Activated effector memory CD4-positive, alpha-beta T cell treated with Interleukin-2 at 50 U/mL for 16 hours (primary cell): ENCODE measurements at places on chromosomes 13 and 19.
A peak's percentile ranks its signal among the peaks of the same experiment; 100 is the strongest.

GRCh38 chr13:75485286-75486062, 3.5 kb upstream of the TBC1D4 start:
- DNase-seq, result no peak

- DNase-seq, result no peak
Measured at GRCh38 chr13:80297094-80297493, 43.8 kb downstream of the SPRY2 start.

DNA sequence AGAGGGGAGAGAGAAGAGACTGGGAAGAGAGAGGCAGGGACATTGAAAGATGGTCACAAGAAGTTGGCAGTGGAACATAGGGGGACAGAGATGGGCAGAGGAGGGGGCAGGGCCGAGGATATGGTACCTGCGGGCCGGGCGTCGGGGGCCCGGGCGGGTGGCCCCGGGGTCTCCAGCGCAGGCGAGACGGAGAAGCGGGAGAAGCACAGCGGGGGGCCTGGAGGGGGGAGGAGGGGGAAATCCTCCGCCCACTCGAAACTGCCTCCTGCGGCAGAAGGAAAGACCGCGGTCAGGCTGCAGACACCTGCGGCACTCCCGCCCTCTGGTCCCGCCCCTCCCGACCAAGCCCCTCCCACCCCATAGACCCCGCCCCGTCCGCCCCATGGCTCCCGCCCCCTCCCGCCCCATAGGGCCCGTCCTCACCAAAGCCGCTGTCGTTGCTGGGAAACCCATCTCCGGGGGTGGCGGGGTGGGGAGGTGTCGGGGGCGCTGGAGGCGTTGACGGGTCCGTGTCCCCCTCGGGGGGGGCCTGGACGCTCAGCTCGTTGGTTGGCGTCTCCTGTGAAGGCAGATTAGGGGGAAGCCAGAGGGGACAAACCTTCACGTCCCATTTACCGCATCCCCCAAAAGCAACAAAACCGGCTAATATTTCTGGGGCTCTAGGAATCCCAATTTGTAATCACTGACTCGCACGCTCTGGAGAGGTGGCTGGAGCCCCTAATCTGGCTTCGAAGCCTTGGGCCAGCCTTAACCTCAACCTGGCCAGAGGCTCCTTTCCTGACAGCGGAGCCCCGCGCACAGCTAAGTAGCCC, 20.4 kb downstream of the LMTK3 start:
- peak; percentile 44 for DNase-seq

- DNase-seq, result no peak
Measured at GRCh38 chr13:49411353-49411752, 32.5 kb downstream of the CAB39L start.

DNA sequence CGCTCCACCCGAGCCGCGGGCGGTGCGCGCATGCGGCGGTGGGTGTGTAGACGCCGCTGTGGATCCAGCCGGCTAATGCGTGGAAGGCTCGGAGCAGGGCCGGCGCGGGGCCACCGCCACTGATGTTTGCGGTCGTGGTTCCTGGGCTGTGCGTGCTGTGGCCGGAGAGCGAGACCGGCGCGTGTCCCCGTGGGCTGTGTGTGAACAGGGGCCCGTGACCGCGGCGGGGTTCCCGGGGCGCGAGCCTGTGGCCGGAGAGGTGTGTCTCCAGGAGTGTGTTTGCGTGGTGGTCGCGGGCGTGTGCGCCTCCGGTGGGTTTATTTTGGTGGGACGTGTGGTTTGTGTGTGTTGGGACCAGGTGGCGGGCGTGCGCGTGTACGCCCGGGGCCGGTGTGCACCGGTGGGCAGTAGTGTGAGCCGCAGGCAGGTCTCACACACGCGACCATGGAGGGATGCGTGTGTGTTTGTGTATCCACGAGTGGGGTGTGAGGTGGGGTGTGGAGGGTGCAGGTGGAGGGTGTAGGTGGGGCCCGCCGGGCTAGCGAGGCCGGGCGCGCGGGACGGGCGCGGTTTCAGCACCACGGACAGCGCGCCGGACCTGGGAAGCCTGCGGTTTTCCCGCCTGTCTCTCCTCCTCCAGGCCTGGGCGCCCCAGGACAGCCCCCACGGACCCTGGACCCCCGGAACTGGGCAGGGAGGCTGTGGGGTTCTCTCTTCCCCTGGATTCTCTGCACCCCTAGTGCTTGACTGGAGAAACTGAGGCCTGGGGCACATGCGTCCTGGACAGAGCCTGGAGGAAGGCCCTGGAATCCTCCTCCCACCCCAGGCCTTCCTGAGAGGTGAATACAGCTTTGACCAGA, 1.6 kb downstream of the HCN2 start:
- DNase-seq, result no peak

DNA sequence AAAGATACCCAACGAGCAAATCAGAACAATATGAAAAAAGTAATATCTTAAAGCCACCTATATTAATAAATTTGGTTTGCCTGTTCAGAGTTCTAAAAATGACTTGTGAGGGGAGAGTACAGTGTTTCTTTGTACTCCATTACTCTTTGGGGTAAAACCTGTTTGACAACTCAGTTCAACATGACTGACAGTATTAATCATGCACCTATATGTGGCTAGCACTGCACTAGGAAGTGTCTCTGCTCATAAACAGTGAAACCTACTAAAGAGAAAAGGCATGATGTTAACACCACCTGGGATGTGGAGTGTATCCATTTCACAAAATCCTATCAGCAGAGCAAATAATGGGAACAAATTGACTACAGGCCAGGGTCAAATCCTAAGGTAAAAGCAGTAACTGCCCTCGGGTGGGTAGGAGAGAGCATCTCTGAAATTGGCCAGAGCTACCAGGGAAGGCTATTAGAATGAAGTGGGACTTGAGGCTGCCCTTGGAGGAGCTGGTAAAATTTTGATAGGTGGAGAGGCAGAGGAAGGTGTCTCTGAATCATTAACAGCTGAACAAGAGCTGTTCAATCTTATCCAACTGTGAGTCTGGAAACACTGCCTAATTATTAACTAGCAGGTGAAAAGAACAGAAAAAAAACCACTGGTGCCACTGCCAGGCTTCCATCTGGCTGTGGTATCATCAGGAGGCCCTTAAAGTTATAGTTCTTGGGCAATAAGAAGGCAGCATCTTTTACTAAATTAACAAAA, 365.1 kb downstream of the DNAJC15 start:
- no peak for DNase-seq

GRCh38 chr19:58556622-58557220, 1.7 kb downstream of the UBE2M start:
- DNase-seq, result no peak

- no peak for DNase-seq
Measured at GRCh38 chr13:102878481-102878880, 32.6 kb downstream of the ERCC5 start.

GRCh38 chr13:76863022-76863421, 23.2 kb downstream of the KCTD12 start:
- no peak for DNase-seq

DNA sequence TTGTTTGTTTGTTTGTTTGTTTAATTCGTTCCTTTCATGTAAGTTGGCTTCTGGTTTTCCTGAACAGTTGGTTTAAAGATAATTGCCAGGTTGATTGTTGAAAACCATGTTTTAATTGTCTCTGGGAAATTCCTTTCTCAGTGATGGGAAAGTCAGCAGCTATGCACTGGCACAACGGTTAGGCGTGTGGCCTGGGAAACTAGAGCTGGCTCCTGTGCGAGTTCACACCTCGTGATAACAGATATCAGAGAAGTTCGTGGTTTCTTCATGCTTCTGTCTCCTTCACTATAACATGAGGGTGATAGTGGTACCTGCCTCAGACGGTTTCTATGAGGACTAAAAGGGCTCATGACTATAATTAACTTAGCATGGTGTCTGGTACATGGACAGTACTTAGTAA, 153.5 kb downstream of the STK24 start:
- DNase-seq, result no peak

- DNase-seq, result no peak
Measured at GRCh38 chr19:38303517-38304351, at the start of gene C19orf33. Gene C19orf33 (plus strand): TSS chr19:38304251. CDS start chr19:38304262, 11 bp downstream.

DNA sequence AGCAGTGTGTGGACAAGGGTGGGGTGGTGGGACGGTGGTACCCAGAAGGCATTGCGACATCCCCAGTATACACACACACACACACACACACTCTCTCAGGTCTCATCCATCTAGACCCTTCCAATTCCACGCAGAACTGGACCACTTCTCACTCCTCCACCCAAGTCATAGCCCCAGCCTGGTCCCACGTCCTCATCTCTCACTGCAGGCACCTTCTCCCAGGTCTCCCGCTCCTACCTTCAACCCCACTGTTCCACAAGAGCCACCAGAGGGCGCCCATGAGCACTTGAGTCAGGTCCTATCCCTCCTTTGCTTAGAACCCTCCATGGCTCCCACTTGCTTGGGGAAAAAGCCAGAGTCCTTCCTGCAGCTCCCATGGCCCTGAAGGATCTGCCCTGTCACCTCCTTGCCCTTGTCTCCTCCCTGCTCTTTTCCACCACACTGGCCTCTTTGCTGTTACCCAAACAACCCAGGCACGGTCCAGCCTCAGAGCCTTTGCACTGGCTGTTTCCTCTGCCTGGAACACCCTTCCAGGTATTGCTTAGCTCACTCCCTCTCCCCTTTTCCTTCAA, 62.6 kb downstream of the IER2 start:
- peak; percentile 54 for DNase-seq

GRCh38 chr19:1104311-1105007, 665 bp downstream of the GPX4 start:
- DNase-seq, result peak; percentile 61

DNA sequence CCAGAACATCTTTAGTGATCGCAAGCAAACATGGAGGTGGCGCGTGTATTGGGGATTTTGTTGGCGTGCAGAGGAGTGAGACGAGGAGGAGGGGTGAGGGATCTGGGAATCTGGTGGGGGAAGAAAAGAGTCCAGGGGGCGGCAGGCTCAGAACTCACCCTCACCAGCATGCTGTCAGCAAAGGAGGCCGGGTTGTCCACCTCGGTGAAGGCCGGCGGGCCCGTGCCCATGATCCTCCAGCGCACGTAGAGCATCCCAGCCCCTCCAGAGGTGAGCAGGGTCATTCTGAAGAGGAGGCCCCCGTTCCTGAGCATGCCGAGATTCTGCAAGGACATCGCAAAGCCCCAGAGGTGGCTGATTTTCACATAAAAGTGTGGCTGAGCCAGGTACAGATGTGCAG, 37.2 kb downstream of the TMTC4 start:
- DNase-seq, result no peak

DNA sequence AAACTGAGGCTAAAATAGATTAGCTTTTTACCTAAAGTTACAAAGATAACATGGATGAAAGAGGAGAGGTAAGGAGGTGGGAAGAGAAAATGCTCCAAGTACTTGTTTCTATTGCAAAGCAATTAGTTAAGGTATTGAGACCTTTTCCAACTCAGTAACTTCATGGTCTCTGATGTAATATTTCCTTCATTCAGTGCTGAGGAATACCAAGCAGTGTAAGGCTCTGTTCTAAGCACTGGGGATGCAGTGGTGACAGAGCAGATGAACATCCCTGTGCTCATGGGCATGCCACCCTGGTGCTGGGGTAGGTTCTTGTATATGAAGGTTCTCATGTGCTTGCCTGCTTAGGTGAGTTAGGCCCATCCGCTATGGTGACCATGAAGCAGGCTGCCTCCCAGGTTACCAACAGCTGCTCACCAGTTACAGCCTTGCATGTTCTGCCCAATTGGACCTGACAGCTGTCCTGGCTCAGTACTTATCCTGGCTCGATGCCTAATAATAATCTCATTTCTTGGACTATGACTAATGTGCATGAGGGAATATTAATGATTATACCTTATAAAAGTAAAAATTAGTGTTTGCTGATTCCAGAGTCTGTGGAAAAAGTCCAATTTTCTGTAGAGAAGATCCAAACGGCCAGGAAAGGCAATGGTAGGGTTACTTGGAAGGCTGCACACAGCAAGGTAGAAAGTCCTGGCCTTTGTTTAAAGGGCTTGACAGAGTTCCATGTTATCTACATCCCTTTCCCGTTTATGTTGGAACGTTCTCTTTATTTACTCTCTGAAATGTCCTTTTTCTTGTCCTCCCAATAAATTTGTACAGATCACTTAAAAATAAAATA, 48.3 kb downstream of the LATS2 start:
- DNase-seq, result no peak

DNA sequence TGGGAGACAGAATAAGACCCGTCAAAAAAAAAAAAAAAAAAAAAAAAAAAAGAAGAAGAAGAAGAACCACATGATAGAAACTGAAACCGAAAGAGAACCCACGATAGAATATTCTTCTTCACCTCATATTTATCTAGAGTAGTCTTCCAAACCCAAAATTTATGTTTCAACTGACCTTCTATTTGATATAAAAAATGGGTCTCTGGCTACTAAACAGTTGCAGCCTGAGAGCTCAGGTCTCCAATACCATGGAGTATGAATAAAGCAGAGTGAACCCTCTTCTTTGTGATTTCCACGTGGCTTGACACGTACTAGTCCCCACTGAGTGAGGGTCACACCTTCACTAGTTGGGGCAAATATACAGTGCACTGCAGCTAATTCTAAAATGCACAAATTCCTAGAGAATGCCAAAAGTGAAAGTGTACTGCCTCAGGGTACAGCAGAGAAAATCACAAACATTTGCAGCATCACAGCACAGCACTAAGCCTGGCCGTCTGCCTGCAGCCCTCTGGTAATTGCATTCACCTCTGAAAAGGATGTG, 30.8 kb upstream of the RFC3 start:
- no peak for DNase-seq

- DNase-seq, result no peak
Measured at GRCh38 chr19:8307400-8307964, 676 bp downstream of the CD320 start.

DNA sequence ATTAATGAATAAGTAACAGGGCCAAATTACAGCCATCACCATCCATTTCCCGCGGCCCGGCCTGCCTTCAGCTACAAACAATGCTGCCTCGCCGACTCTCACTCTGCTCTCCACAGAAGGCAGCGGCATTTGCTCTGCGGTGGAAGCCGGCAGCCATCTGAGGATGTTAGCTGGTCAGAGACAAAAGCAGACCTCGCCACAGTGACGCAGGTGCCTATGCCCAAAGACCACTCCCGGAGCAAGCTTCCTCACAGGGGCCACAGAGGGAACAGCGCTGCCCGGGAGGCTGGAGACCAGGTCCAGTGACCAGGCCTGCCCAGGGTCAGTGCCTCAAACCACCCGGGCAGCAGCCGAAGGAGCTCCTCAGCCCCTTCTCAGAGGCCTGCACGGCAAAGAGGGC, 16.4 kb downstream of the PEPD start:
- no peak for DNase-seq

DNA sequence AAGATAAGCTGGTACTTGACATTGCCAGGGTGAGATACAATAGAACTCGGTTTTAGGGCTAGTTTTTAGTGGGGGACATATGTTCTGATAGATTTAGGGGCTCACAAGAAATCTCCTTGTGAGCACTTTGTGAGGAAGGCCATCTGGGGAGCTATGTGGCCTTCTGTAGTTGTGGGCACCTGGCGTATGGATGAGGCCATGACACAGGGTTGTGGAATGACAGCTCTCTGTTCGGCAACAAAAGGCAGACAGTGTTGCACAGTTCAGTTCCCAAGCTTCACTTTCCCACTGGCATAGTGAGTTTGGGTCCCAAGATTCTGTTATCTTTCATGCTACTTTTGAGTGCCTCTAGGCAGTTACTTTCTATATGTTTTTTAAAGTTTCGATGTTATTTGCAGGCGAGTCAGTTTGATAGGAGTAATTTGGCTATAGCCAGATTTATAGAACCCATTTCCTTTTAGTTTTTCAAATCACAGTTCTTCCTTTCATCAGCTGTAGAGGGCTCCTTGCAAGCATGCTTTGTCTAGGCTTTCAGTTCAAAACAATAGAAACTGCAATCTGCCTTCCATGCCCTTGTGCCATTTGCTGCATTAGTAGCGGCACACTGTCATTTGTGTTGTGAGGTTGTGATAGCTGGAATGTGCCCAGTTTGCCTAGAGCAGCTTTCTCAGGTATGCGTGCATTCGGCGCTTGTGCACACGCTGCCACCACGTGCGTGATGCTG, 70.6 kb upstream of the TEX29 start:
- no peak for DNase-seq

- DNase-seq, result no peak
Measured at GRCh38 chr13:61142506-61142905, 273.1 kb downstream of the PCDH20 start.
